ENCODE measurements at places on chromosomes 11 and 22.

DNA sequence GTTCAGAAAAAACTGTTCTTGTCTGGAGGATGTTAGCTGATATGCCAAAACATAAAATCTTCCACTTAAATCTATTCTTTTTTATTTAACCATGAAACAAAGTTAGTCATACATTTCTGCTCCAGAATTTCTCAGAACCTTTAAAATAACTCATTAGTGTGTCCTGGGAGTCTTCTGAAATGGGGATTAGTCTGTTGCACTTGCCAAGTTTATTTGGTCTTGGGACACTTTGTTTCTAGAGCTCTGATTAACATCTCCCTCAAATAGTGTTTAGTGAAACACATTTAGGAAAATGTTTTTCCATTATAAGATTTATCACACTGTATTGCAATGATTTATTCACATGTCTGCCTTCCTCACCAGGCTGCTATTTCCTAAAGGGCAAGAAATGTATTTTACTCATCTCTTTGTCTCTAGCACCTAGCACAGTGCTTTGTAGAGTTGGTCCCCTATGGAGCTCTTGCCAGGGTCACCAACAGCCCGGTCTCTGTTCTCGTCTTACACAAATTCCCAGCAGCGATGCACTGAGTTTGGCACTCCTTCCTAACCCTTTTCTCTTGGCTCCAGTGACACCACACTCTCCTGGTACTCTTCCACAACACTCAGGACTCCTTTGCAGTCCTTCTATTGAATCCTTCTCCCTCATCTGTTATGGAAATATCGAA, 189.2 kb downstream of the CSNK2A3 start:
- DNase-seq, result no peak

GRCh38 chr11:122176651-122177050, 60.6 kb upstream of the BLID start:
- DNase-seq, result no peak

DNA sequence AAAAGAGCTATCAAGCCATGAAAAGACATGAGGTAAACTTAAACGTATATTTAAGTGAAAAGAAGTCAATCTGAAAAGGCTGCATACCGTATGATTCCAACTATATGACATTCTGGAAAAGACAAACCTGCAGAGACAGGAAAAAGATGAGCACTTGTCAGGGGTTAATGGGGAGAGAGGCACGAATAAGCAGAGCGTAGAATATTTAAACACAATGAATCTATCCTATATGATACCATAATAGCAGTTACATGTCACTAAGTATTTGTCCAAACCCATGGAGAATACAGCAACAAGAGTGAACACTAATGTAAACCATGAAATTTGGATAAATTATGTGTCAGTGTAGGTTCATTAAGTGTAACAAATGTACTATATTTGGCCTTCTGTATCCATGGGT, 560.3 kb upstream of the ANO3 start:
- DNase-seq, result no peak

- DNase-seq, result no peak
These were observed 44.6 kb upstream of the SPATA19 start for GRCh38 chr11:133889893-133890292.

DNA sequence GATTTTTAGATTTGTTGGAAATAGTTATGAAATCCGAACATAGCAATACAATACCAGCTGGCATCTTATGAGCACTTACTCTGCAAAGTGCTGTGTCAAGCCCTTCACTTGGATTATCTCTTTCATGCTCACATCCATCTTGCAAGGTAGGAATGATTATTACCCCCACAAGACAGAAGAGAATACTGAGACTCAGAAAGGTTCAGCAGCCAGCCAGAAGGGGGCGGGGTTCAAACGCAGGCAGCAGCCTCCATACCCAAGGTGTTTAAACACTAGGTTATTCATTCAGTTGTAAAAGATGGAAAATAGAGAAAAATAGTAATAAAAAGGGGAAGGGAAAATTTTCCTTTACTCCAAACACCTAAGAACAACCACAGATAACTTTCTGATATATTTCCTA, 158.5 kb downstream of the CCDC34 start:
- no peak for DNase-seq

DNA sequence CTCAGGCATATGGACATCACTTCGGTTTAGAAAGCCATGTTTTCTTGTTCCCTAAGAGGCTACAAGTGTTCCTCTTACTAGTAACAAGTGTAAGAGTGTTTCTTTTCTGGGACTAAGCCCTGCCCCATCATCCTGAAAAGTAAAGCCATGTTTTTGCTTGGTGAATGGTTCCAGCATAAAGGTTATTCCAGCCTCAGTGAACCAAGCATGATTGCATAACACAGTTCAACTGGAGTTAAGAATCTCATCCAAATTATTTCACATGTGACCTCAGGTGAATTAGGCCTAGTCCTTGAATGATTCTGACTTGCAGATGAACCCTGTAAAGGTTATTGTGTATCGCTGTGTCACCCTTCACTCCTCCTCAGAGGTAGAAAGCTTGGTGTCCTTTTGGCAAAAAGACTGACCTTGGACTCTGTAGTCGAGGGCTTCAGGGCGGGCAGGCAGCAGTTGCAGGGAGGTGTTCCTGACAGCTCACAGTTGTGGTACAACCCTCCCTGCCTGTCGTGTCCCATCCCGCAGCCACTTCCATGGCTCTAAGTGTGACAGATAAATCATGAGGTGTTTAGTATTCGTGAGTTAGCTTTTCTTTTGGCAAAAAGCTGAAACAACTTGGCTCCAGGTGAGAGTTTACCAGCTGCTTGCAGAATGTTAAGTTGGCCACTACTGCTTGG, 321.8 kb downstream of the CADM1 start:
- no peak for DNase-seq

DNA sequence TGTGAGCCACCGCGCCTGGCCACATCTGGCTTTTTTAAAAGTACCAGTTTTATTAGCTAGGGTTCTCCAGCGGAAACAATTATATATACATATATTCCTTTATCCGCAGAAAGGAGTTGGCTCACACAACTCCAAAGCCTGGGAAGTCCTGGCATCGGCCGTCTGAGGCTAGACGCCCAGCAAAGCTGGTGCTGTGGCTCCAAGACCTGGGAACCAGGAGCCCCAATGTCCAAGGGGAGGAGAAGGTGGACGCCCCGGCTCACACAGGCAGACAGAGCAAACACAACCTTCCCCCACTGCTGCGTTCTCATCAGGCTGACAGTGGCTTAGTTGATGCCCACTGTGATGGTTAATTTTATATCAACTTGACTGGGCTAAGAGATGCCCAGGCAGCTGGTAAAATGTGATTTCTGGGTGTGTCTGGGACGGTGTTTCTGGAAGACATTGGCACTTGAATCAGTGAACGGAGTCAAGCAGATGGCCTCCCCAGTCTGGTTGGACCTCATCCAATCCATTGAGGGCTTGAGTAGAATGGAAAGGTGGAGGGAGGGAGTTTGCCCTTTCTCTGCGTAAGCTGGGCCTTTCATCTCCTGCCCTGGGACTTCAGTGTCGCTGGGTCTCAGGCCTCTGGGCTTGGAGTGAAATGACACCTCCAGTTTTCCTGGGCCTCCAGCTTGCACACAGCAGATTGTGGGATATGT, 904.4 kb downstream of the BRD1 start:
- DNase-seq, result no peak

DNA sequence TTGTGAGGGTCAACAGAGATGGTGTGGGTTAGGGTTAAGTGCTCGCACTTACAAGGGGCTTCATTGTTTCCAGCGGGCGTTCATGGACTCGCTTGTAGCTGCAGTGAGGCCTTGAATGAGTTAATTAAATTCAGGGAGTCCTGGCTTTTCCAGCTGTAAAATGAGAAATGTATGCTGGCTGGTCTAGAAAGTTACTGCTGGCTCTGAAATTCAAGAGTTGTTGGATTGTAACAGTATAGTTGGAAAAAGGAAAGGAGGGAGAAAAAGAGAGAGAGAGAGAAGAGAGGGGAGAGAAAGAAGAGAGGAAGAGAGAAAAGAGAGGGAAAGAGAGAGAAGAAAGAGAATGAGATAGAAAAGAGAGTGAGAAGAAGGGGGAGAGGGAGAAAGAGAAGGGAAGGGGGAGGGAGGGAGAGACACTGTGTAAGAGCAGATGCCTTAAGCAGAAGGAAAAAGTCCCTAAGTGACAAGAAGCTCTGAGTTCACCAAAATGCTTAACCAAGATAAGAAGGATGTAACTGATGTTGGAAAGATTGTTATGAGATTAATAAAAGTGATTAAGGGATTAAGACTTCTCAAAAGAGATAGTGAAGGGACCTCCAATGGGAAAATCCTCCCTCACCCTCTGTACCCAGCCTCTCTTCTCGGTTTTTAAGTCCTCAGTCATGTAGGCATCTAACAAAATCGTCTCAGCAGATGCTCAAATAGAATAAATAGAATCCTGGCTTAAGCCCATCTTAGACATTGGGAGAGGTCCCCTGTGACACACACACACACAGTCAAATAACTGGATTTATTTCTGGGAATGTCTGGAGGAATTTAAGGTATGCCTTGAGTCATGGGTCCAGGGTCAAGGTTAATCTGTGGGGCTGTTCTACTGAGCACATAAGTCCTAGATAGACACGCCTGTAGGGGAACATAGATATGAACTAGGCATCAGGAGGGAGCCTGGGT, 477.9 kb downstream of the MIAT start:
- DNase-seq, result no peak

DNA sequence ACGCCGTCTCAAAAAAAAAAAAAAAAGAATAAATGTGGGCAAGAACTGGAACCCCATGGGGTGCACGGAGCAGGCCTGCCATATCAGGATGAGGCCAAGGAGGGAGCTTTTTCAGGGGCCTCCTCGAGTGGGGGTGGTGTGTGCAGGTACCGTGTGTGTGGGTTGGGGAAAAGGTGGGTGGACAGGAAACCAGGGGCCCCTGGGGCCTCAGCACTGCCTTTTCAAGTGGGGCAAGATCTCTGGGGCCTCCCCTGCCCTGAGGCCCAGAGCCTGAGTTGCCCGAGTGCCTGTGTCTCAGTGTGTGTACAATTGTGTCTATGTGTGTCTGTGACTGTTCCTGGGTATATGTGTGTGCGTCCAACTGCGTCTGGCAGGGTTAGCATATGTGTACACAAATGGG, 23.8 kb downstream of the TEF start:
- DNase-seq, result no peak
